ENCODE measurements at places on chromosomes 12 and 14. TPM values are rescaled to one million over a fixed set of nuclear protein-coding genes. Genes with fewer than 3 reads are reported as not detected.

GRCh38 chr14:26255213-26255612 is 342.6 kb downstream of the NOVA1 start:
- no peak for DNase-seq

DNA sequence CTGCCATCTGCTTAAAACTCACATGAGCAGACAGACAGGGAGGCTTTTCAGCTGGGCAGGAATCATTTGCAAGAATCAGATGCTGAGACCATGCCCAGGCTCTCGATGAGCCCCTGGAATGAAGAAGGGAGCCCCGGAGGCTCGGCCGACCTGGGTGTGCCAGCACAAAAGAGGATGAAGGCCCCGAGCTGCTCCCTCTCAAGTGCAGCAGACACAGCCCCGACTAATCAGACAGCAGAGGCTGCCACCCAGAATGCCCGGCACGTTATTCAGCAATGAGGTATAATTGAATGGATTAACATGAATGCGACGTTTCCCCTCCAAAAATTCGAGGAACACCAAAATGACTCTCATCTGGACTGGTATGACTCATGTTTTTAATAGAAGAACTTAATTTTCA is 58.9 kb downstream of the BCL11B start:
- no peak for DNase-seq

DNA sequence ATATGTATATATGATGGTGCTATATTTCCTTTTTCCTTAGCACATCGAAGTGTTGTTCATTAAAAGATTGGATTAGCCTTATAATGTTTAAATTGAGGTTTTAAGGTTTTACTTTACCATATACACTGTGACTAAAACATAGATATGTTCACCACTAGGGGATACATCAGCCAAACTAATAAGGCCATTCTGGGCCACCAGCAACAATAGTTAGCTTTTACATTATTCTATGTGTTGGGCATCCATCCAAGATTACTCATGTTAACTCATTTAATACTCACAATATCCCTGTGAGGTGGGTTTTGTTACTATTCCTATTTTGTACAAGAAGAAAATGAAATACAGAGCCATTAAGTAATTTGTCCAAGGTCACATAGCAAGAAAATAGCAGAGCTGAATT is 202.6 kb upstream of the AVPR1A start:
- DNase-seq = no peak

DNA sequence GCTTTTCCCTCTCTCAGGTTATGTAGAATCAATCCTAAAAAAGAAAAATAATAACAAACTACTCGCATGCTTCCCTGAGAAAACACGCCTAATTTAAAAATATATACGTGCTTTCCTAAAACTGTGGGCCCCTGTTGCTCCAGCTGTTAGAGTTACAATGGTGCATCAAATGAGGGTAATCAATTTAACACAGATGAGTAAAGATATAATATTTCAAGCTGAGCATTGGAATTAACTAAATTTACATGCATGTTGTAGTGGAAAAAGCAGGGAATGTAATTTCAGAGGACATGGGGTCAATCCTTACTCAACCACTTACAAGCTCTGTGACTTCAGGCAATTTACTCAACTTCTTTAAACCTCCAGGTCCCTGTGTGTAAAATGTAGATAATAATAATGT is 22.4 kb upstream of the LGR5 start:
- no peak for DNase-seq

GRCh38 chr12:84995641-84996040 is 40.4 kb downstream of the TSPAN19 start:
- DNase-seq = no peak

GRCh38 chr12:78863482-78864402 is 832 bp upstream of the SYT1 start:
- DNase-seq = no peak

C12orf75 gene
- 89.2 TPM for polyA plus RNA-seq

TSPAN8 gene
- 35.1 TPM for polyA plus RNA-seq

PTMS gene
- polyA plus RNA-seq = 531 TPM

GLTP gene
- polyA plus RNA-seq = 32.4 TPM

TEP1 gene
- polyA plus RNA-seq = 20.7 TPM

All from renal cortex interstitium (tissue), 15 donors.